Activated CD4-positive, CD25-positive, alpha-beta regulatory T cell (primary cell): ENCODE measurements at places on chromosomes 11 and 22.

DNA sequence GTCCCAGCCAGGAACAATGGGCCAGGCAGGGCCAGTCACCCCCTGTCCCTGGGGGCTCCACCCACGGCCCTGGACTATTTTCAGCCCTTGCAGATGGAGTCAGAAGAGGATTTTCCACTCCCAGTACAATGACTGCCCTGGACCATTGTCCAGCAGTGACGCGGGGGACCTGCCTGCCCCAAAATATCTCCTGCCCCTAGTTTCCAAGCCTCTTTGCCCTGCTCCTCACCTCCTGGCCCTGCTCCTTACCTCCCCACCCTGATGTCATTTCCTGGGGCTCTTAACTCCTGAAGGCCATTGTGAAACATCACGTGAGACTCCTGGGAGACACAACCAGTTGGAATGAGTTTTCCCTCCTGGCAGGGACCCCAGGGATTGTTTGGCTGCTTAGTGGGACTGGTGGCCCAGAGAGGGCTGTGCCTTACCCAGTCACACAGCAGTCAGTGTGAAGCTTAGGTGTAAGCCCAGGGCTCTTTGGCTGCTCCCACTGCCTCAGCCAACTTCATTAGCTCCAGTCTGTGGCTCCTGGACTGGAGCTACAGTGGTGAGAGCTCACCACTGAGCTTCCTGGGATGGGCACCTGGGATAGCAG is 22.2 kb downstream of the P2RY2 start:
- DNase-seq = no peak

- DNase-seq = no peak
Measured at GRCh38 chr11:12845739-12846358, 163.3 kb upstream of the RASSF10 start.

DNA sequence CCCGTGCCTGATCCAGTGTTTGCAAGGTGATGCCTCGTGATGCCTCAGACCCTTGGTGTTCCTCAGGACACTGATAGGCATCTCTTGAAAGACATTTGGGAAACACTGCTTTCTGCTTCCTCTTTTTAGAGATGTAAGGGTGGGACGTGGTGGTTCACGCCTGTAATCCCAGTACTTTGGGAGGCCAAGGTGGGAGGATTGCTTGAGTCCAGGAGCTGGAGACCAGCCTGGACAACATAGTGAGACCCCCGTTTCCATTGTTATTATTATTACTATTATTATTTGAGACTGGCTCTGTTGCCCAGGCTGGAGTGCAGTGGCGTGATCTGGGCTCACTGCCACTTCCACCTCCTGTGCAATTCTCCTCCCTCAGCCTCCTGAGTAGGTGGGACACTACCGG is 6.5 kb upstream of the SOX10 start:
- no peak for DNase-seq

DNA sequence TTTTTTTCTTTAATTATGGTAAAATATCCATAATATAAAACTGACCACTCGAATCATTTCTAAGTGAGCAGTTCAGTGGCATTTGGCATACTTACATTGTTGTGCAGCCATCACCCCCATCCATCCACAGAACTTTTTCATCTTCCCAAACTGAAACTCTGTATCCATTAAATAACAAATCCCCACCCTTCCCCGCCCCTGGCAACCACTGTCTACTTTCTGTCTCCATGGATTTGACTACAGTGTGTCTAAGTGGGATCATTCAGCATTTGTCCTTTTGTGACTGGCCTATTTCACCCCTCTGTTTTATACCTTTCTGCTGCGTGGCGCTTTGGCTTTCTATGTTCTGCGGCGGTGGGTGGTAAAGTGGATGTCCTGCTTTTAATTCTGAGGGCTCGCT is 49.1 kb downstream of the RTN4R start:
- DNase-seq = no peak

DNA sequence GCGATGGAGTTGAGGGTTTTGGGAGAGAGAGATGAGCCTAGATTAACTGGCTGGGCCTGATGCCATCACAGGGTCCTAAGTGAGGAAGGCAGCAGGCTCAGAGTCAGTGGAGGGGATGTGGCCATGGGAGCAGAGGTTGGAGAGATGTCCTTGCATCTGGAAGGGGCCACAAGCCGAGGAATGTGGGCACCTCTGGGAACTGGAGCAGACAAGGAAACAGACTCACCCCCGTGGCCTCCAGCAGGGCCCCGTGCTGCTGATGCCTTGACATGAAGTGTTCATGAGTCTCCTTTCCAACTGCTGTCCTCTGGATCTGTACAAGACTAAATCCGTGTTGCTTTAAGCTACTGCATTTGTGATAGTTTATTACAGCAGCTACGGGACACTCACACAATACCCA is 49.2 kb downstream of the SHISAL1 start:
- no peak for DNase-seq

DNA sequence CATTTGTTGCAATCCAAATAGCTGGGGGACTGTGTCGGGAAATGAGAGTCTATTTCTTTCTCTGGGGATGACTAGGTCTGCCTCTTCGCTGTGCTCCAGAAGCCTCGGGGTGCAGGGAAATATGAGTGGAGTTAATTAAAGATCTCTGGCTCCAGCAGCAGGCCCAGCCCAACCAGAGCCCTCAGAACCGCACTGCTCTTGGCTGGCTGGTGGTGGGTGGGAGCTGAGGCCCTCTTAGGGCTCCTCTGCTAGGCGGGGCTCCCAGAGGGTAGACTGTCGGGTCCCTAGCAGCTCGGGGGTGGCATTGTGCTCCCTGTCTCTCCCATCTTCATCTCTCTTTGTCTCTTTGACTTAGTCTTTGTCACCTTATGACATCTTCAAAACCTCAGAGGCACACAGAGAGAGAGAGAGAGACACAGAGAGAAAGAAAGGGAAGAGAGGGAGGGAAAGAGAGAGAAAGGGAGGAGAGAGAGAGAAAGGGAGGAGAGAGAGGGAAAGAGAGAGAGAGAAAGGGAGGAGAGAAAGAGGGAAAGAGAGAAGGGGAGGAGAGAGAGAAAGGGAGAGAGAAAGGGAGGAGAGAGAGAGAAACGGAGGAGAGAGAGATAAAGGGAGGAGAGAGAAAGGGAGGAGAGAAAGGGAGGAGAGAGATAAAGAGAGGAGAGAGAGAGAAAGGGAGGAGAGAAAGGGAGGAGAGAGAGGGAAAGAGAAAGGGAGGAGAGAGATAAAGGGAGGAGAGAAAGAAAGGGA is 20.2 kb downstream of the MPPED1 start:
- DNase-seq = no peak

GRCh38 chr22:26998129-26998528 is 340.7 kb downstream of the MIAT start:
- no peak for DNase-seq

DNA sequence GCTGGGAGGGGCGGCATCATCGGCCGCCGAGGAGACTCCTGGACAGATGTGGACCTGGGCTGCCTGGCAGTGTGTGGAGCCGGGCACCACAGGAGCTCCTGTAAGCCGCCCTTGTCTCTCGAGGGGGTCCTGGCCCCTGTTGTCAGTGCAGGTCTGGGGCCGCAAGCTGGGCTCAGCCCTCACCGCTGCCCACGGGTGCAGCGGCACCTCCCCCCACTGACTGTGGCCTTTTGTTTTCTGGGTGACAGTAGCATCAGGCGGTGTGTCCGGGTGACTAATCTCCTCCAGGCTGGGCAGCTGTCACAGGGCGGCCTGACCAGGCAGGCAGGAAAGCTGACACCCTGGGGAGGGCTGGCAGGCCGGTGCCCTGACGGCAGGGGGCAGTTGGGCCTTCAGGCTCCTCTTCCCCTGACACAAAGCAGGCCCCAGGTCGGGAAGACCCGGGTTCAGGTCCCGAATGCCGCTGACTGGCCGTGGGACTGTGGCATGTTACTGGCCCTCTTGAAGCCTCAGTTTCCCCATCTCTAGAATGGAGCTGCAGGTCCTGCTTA is 16.3 kb downstream of the DGKZ start:
- no peak for DNase-seq

- DNase-seq = no peak
Measured at GRCh38 chr11:66316849-66317251, at the start of gene CD248. Gene CD248, minus strand, starts transcription at chr11:66317044. Its CDS starts 17 bp downstream, at chr11:66317027.

DNA sequence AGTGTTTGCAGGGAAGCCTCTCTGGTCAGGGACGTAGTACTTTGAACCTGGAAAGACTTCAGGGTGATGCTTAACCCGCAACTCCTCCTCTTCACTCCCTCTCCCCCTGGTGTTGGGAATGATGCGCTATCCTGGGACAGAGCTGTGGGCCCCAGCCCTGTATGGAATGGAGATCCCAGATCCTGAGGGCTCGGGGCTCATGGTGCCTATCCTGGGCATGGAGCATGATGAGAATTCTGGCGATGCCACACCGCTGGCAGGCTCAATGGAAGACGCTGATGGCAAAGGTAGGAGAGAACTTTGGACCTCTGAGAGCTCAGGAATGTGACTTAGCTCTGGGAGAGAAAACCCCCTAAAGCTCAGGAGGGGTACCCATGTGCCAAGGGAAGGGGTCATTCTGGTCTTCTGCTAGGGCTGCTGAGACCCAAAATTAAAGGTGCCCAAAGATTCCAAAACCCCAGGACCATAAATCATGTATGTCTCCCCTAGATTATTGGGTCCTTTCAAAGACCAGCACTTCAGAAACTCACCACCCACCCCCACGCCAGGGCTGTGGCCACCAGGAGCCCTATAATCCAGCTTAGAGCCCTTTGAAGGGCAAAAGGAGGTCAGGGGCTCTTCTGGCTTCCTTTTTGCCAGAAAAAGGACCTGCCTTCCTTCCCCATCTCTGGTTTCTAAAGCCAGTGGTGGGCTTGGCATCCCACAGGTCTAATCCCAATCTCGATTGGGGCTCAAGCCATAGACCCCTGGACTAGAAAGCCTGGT is 52.5 kb downstream of the BTG4 start:
- DNase-seq = no peak

DNA sequence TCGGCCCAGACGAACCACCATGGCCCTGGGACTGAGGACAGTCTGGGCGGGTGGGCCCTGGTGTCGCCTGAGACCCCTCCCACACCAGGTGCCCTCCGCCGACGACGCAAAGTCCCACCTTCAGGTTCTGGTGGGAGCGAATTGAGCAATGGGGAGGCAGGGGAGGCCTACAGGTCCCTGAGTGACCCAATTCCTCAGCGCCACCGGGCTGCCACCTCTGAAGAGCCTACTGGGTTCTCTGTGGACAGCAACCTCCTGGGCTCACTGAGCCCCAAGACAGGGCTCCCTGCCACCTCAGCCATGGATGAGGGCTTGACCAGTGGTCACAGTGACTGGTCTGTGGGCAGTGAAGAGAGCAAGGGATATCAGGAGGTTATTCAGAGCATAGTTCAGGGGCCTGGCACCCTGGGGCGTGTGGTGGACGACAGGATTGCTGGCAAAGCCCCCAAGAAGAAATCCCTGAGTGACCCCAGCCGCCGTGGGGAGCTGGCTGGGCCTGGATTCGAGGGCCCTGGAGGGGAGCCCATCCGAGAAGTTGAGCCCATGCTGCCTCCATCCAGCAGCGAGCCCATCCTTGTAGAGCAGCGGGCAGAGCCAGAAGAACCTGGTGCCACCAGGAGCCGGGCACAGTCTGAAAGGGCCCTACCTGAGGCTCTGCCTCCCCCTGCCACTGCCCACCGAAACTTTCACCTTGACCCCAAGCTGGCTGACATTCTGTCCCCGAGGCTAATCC is 2.8 kb downstream of the ARHGEF17 start:
- DNase-seq = no peak

DNA sequence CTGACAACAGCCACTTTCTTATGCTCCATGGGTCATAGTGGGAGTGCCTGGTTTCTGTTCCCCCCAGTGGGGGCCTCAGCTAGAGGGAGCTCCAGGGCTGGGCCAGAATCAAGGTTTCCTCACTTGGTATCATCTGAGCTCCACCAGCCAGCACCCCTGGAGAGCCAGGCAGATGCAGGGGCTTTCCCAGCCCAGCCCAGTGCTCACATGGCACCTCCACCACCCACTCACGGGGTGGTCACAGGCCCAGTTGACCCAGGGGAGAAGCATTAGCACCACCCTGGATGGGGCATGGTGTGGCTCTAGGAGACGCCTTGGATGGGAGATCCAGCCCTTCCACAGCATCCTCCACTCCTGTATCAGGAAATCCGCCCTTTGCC is 24.1 kb upstream of the WNT7B start:
- no peak for DNase-seq

DNA sequence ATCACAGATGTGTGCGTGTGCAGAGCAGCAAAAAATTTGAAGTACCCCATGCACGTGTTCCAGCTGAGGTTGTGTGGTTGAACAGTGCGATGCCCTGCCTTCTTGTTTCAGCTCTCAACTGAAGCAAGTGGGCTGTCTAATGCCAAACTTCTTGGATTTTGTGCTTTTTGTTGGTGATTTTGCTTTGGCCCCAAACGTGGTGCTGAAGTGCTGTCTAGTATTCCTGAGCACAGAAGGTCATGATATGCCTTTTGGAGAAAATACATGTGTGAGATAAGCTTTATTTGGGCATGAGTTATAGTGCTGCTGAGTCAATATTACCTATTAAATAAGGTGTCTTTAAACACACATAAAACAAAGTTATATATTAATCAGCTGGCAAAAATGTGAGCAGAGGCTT is 14.1 kb downstream of the YDJC start:
- DNase-seq = no peak

- DNase-seq = no peak
Measured at GRCh38 chr11:68473693-68474092, 13.1 kb downstream of the PPP6R3 start.

- no peak for DNase-seq
Measured at GRCh38 chr22:19911540-19912270, 29.9 kb upstream of the COMT start.

- no peak for DNase-seq
Measured at GRCh38 chr11:17077240-17077519, 287 bp downstream of the RPS13 start.

DNA sequence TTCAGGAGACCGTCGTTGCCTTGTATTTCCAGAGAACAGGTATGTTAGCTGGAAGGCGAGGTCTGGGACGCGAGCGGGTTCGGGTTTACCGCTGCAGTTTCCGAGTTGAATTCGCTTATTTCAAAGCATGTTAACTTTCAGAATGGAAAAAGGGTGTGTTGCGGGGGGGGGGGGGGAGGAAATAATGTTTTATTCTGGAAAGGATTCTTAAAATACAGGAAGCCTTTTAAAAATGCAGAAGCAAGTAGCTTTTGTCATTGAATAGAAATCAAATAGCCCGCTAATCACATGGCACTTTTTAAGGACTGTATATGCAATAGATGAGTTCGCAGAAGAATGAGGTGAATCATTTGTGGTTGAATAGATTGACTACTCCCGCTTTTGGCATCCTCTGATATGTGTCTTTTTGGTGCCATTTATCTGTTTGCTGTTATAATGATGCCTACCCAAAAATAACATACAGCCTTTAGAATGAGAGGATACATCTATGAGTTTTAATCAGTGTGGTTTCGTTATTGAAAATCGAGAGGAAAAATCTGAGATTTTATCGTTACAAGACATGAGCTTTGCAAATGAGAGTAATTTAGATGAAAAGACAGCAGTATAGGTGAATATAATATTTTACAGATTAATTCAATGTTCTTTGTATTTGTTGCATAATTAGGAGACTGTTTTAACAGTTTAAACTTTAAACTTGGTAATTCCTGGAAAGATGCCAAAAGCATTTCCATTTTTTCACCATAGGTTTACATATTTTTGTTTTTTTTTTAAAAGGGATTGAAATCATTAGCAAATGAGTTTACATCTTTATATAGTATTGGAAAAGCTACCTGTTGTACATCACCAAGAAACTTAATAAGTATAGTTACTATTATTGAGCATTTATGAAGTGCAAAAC is 1.7 kb downstream of the PDE3B start:
- no peak for DNase-seq
